Activated gamma-delta T cell treated with anti-CD3 and anti-CD28 coated beads, Interleukin-2, amount 50 U/mL, for 16 hours (primary cell): ENCODE measurements at places on chromosomes 2 and 18.

DNA sequence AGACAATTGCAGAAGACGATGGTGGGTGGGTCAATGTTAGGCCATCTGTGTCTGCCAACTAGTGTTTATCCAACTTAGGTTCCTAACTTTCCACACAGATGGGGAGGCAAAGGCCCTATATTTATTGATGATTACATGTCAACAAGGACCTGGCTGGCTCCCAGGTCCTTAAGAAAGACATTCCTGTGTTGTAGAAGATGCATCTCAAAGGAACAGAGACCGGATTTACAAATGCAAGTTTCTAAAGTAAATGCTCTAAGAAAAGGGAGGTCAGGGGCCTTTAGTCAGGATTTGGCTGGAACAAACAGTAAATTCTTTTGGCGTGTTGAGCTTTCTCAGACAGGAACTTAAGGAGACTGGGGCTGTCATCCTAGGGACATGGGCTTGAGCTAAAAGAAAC lies 175.0 kb downstream of the SH3BP4 start:
- no peak for DNase-seq

DNA sequence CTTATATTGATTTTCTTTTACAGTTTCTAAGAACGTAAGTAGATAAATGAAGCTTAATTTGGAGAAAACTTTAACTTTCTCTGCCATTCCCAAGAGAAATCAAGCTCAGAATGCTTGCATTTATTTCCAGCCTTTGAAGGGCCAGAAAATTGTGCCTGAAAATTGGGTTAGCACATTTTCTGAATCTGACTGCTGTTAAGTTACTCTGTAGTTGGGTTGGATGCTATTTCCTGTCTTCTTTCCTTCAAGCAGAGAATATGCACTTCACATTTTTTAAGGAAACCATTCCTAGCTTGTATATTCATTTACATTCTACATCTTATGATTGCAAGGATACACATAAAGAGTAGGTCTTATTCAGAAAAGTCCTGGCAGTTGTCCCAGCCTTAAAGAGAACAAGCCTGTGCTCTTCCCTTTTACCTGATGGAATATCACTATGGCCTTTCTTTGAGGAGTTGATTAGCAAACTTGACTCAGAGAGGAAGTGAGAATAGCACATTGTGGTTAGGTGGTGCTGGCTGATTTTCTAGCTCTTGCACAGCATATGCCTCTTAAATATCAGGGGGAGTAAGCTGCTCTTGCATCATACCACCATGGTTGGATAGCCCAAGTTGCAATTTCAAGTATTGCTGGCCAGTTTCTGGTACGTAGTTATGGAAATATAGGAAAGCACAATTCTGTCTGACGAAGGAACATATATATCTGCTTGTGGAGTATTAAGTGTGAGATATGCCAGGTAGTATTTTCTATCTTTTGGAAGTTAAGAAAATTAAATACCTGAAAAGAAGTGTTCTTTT lies 133.7 kb downstream of the COMMD1 start:
- no peak for DNase-seq

GRCh38 chr2:100391735-100392515 lies 25.5 kb downstream of the CHST10 start:
- no peak for DNase-seq

- no peak for DNase-seq
These were observed 319 bp upstream of the EN1 start for GRCh38 chr2:118847762-118848172.

DNA sequence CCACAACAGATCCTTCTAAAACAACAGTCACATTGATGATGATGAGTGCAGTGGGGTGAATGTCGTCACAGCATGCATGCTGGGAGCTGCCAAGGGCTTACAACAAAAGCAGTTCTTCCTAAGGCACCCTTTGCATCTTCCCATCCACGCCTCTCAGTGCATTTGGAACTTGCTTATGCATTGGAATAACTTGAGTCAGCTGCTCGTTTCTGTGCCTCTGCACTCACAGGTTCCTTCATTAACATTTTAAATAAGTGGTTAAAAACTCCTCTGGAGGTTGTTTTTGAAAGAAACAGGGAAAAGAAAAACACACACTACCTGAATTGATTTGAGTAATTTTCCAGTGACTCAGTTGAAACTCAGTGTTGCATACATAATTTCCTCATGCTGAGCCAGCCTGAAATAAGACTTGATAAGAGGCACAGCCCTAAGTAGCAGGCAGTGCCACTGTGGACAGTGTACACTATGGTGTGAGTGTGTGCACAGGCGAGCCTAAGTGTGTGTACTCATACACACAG lies 46.8 kb upstream of the TRIM43B start:
- DNase-seq = no peak

- DNase-seq = no peak
These were observed 33.5 kb downstream of the PTPN18 start for GRCh38 chr2:130389358-130389757.

DNA sequence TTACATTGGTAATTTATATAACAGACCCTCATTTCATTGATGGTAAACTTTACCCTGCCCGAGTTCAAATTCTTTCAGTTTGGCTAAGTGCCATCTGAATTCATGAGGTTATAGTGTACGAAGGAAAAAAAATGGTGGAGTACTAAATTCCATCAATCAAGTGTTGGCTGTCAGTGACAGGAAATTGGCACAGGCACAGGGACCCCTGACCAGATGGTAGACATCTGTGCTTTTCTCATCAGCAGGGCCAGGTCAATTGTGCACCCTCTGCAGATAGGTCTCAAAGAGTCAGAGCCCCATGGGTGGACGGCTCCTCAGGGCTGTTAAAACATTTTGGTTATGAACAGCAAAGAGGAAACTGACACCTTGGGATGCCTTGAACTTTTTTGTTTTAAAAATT lies 439.2 kb downstream of the SETBP1 start:
- DNase-seq = no peak

GRCh38 chr2:555164-555922 lies 121.9 kb downstream of the TMEM18 start:
- no peak for DNase-seq

- no peak for DNase-seq
These were observed 90.2 kb downstream of the ZFP36L2 start for GRCh38 chr2:43136011-43136799.

GRCh38 chr2:48205137-48205798 lies 299.0 kb upstream of the FBXO11 start:
- DNase-seq = no peak

- DNase-seq = no peak
These were observed 20.0 kb downstream of the ID2 start for GRCh38 chr2:8701681-8702379.

- no peak for DNase-seq
These were observed 80.1 kb upstream of the SMAD7 start for GRCh38 chr18:49030692-49031443.

- no peak for DNase-seq
These were observed 4.1 kb downstream of the LDAH start for GRCh38 chr2:20818820-20819219.

GRCh38 chr2:28707592-28707991 lies 44.0 kb upstream of the PPP1CB start:
- no peak for DNase-seq

DNA sequence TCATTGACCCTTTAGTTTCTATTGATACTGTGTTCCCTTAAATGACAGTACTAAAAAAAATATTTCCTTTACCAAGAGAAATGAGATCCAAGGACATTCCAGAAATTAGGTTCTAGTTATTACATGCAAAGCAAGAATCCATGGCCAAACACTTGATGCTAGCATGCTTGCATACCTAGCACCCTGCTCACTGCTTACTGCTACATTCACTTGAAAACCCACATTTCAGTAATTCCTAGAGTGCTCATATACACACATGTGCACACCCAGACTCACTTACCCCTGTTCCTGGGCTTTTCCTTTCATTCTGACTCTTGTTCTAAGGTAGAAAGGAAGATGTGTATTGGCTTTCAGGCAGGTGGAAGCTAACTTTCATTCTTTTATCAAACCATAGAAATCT lies 395.9 kb downstream of the THSD7B start:
- DNase-seq = no peak

DNA sequence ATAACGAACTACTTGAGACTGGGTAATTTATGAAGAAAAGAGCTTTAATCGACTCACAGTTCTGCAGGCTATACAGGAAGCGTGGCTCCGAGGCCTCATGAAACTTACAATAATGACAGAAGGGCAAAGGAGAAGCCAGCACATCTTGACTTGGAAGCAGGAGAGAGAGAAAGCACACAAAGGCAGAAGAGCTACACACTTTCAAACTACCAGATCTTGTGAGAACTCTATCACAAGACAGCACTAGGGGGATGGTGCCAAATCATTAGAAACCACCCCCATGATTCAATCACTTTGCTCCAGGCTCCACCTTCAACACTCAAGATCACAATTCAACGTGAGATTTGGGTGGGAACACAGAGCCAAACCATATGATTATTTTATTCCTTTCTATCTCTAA lies 655.9 kb upstream of the SYT4 start:
- DNase-seq = no peak

DNA sequence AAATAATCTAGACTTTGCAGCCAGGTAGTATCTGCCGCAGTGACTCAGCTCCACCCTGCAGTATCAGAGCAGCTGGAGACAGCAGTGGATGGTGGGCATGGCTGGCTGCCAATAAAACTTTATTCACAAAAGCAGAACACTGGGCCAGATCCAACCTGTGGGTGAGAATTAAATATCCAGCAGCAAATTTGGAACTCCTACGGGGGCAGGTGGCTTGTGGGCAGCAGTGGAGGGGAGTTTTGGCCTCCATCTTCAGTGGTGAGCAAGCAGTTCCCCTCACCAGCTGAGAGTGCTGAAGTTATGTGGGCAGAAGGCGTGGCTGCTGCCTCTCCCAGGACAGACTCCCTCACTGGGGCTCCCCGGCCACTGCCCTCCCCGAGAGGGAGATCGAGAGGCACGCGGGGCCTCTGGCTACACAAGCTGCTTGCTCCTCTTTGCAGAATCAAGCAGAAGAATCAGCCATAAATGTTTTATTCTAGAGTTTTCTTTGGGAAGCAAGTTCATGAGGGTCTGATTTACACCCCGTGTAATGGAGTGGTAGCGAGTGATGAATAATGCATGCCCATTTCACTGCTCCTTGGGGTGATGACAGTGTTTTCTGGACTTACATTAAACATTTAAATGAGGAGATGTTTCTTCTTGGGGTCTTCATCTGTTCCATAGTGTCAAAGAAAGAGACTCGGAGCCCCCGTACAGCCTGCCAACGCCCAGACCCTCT lies 204.3 kb downstream of the SEPTIN10 start:
- no peak for DNase-seq

- DNase-seq = no peak
These were observed 271.8 kb downstream of the GLI2 start for GRCh38 chr2:121007490-121007853.

DNA sequence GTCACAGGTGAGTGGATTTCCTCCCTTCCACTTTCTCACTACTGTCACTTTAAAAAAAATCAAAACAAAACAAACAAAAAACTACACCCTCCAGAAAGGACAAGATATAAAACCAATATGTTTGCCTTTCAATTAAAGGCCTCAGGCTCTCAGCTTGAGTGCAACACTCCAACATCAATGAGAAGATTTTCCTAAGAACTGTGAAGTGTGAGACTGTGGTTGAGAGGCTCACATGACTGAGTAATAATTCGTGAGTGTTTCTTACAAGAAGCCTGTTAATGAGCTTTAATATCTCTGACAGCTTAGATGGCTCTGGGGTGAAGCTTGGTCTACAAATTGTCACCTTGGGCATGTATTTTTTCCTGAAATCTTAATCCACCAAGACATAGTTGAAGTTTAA lies 216.1 kb downstream of the ETAA1 start:
- DNase-seq = no peak

GRCh38 chr2:158097481-158097880 lies 4.2 kb upstream of the UPP2 start:
- no peak for DNase-seq
